NCI-H69 (cell line): ENCODE measurements at places on chromosomes 11 and 22.
A peak's percentile ranks its signal among the peaks of the same experiment; 100 is the strongest.

GRCh38 chr22:29147331-29147899 lies 58.3 kb upstream of the EMID1 start:
- DNase-seq = no peak

GRCh38 chr11:63770763-63771162 lies 2.2 kb upstream of the ZFTA start:
- no peak for DNase-seq

DNA sequence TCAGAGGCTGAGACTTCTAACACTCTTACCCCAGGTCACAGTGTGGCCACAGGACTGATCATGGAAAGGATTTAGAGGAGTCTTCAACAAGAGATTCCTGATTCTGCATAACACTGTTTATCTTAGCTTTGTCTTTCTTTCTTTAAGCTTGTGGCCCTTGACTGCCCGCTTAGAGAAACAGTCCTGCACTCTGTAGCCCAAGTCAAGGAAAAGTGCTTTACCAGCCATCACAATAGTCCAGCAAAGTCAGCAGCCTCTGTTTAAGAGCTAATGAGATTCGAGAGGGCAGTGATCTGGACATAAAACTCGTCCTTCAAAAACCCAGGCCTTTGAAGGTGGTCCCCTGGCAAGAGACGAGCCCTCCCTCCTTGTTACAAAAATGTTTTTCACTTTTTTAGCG lies 30.0 kb downstream of the PRDM10 start:
- DNase-seq = no peak

DNA sequence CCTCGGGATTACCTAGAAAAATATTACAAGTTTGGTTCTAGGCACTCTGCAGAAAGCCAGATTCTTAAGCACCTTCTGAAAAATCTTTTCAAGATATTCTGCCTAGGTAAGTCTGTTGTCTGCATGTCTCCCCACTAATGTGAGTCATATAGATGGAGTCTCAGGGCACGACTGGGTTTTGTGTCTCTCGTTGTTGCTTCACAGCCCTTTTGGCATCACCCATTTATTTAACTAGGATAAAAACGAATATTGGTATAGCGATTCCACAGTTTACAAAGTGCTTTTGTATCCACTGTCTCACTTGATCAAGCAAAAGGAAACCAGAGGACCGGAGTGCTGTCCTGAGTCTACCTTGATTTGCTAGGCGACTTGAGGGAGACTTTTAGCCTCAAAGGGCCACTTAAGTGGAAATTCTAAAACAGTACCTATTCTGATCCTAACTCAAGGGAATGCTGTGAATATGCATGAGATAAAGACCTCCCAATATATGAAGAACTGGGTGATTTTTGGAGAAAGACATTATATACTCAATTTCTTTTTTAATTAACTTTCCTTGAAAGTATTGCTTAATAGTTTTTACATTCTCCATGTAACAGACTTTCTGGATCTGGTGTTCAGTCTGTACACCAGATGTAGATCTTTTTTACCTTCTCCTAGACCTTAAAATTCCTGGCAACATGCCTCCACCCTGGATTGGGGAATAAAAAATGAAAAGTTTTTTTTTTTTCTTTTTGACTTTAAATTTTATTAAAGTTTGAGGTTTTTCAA lies 590 bp downstream of the NNMT start:
- DNase-seq = no peak

DNA sequence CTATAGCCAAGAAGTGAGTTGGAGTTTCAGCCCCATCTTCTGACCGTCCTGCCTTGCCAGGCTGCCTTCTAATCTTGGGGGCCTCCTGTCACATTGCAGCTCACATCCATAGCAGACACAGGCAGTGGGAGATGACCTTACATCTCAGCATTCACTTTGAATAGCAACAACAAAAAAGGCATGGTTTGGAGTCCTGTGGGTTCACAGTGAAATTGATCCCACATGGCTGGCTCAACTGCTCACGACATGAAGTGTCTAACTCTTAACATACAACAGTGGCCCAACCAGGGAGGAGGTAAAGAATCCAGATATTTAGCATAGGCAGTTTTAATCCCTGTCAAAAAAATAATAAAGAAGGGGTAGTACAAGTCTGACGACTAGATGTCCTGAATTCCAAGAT lies 38.1 kb downstream of the DBX1 start:
- no peak for DNase-seq

GRCh38 chr11:68065841-68066240 lies 27.0 kb downstream of the TCIRG1 start:
- DNase-seq = no peak

DNA sequence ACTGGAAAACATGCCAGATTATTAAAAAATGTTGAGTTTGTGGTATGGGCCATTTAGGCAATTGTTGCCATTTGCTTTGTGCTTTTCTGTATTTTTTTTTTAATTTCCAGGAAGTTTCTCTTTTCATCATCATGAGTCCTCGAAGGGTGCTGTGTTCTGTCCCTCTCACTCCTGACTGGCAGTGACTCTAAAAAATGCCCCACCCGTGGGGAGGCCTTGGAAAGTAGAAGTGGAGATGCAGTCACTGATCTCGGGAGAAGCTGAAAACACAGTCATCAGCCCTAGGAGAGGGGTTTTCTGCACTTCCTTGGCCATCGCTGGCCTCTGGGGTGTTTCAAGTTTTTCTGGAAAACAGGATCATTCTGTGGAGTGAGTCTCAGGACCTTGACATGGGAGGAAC lies 98.5 kb upstream of the GRK3 start:
- DNase-seq = no peak

DNA sequence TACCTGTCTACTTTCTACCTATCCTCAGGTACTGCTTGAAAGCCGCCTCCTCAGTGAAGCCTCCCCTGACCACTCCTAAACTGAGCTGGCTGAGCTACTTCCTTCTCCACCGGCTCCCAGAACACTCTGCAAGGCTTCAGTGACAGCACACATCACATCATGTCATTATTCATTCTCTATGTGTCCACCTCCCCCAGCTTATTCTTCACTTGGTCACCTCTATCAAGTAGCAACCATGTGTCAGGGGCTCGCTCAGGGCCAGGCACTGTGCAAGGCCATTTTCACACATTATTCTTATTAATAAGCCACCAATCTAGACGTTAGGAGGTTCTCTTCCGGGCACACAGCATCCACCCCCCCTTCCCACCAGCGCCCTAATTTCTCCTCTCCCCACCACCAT lies 3.7 kb upstream of the ELFN2 start:
- no peak for DNase-seq

- DNase-seq = no peak
Observed at GRCh38 chr22:41876275-41876674, 38.6 kb downstream of the SHISA8 start.

- no peak for DNase-seq
Observed at GRCh38 chr11:77163271-77163670, 35.2 kb downstream of the MYO7A start.

- DNase-seq = no peak
Observed at GRCh38 chr22:46478083-46478551, 59.3 kb downstream of the CELSR1 start.

- no peak for DNase-seq
Observed at GRCh38 chr22:22111267-22111751, 128.7 kb upstream of the TOP3B start.

DNA sequence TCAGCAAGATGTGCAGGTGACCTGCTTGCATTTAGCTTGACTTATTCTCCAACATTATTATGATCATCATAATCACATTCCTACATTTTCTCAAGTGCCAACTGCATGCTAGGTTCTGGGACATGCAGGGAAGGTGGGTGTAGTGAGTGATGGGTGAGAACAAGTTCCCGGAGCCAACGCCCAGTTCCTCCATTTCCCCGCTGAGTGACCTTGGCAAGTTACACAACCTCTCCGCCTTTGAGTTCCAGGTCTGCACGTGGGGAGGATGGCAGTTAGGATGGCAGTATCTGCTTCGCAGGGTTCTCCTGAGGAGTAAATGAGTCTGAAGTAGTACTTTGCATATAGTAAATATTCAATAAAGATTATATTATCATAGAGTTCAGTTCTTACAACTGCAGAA lies 140.3 kb downstream of the GRIK4 start:
- DNase-seq = no peak

DNA sequence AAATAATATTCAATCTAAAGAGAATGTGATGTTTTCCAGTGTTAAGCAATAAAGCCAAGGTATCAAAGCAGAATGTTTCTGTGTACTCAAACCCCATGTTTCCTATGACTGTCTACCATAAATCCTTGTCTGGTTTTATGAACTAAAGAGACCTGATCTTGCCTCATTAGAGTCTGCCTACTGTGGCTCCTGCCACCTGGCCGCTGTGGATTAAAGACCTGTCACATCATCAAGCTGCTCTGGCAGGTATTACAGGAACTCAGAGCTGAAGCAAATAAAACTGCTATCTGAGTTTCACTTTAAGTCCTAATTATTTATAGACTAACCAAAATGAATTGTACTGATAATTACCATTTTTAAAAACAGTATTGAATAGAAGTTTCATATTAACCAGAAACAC lies 207.8 kb upstream of the CCDC90B start:
- peak; percentile 98 for DNase-seq

DNA sequence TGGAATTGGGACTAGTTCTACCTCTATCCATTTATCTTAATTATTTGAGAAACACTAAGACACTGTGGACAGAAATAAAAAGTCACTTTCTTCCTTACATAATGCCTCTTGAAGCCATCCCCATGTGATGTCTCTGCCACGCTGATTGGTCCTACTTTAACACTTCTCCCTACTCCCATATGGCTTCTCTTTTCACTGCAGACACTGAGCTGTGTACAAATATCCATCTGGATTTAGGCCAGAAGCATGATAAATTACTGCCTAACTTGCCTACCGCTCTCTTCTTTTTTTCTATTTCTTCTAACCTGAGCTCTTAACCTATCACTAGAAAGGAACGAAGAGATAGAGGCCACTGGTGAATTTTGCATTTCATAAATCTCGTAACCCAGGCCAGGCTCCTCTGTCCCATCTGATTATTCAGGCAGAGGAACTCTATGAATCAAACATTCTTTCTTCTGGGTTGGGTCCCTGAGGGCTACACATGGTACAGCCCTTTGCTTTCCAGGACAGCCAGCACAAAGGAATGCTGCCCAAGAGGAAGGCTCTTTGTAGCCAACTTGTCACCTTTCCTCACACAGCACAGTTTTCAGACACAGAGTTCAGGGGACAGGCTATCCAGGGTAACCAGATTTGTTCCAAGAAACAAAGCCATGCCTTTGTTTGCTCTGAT lies 878.5 kb upstream of the LRRC4C start:
- peak; percentile 5 for DNase-seq

- DNase-seq = peak; percentile 47
Observed at GRCh38 chr11:120108785-120109168, 29.1 kb downstream of the TRIM29 start.

GRCh38 chr11:108873310-108873709 lies 208.4 kb downstream of the DDX10 start:
- DNase-seq = no peak

GRCh38 chr22:40094485-40094884 lies 83.2 kb upstream of the TNRC6B start:
- DNase-seq = no peak

DNA sequence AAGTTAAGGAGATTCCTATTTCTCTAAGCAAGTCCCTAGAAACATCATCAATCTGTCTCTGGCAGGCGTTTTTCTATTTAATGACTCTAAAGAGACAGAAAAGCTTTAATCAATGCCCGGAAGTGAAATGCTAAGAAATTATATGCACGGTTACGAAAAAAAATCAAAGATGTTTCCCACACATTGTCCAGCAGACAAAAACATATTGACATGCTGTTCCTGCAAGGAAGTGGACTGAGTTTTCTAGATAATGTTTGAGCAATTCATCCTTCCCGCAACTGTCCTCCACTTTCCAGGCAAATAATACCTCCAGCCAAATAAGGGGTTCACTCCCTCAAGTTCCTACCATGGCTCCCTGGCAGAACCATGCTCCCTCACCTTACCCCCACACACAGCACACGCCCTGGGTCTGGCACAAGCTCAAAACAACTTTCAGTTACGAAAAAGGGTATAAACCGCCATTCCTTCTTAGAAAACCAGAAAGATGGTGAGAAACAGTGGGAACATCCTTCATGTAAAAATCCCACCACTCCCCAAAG lies 29.6 kb downstream of the GALNT18 start:
- no peak for DNase-seq

- DNase-seq = peak; percentile 85
Observed at GRCh38 chr11:71447791-71448256, 369 bp downstream of the DHCR7 start.

DNA sequence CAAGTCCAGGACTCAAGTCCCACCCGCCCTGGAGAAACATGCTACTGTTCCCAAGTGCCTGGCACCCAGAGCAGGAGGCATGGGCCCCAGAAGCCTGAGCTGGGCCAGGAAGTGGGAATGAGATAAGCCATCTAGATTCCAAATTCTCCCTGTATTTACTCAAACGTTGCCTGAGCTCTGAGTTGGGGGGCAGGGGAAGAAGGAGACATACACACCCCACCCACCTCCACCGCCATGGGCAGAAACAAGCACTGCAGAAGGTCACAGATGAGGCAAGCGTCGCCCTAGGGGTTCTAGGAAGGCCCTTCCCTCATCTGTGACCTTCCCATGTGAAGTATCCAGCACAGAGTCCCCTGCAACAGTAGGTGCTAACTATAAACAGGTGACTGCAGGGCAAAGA lies 54.0 kb downstream of the PLEKHA7 start:
- DNase-seq = no peak

- DNase-seq = peak; percentile 18
Observed at GRCh38 chr22:24501301-24502005, 6.3 kb downstream of the UPB1 start.

DNA sequence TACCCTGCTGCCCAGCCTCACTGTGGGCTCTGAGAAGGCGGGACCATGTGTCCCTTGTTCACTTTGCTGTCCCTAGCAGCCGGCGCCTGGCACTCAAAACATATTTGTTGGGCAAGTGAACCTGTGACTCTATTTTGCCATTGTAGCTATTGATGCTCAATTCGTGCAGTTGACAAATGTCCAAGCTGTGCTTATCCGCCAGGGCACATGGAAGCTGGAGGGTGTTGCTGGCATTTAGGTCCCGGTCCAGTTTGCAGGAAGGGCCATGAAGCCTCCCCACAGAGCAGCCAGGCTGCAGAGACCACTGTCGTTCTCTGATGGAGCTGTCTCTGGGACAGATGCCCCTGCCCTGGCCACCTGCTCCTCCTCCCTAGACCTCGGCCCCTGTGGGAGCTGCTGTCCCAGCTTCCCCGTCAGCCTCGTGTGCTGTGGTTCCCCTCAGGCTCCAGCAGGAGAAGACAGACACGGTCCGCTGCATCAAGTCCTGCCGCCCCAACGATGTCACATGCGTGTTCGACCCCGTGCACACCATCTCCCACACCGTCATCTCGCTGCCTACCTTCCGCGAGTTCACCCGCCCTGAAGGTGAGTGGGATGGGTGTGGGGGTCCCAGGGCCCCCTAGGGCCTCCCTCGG lies 71.5 kb downstream of the FBLN1 start:
- no peak for DNase-seq
